T follicular helper cell (primary cell): ENCODE measurements at places on chromosomes 13 and 19.

GRCh38 chr13:113734099-113734825 lies 24.8 kb upstream of the TMEM255B start:
- no peak for DNase-seq

DNA sequence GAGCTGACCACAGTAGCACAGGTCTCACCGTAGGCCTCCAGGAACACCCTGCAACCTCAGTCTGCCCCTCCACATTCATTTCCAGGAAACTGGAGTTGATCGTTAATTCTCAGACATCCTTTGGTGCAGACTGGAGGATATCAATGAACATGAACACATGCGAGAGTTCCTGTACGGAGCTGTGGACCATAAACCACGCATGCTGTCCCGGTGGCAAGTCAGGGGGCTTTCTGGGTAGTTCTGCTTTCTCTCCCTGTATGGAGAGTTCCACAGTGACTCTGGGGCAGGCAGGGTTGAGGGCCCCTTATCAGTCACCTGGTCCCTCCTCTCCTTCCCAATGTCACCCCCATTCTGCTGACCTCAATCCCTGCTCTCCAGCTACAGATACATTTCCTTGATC lies 55.5 kb upstream of the URI1 start:
- DNase-seq = no peak

DNA sequence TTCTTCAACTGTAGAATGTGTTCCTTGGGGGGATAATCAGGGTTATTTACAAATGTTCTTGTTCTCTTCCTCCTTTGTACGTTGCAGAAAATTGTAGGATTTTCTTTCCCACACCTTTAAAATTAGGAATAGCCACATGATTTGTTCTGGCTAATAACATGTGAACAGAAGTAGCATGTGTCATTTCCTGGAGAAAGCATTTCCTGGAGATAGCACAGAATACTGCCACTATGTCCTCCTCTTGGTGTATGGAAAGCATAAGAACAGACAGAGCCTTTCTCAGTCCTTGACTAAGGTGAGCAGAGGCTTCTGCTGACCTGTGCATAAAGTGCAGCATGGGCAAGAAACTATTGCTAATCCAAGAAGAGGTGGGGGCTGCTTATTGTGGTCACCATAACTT lies 101.8 kb downstream of the FAM216B start:
- DNase-seq = no peak

DNA sequence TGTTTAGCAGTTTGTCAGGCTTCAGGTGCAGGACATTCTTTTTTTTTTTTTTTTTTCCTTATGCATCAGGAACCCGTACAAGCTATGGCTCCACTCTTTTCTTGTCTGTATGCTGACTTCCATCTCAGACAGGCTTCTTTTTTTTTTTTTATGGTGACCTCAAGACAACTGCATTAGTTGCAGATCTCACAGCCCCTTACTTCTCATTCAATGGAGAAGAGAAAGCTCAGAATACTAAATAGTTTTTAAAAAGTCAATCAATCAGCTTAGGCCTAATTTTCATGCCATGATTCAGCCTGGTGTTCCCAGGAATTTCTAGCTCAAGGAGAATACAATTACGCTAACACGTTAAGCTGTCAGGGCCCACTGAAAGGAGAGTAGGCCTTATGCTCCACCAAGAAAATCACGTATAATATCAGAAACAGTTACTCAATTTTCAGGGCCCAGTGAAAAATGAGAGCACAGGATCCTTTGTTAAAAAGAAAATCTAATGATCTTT lies 1596.0 kb upstream of the MIR17HG start:
- no peak for DNase-seq

- no peak for DNase-seq
These were observed 103.6 kb upstream of the MYCBP2 start for GRCh38 chr13:77430377-77430951.

DNA sequence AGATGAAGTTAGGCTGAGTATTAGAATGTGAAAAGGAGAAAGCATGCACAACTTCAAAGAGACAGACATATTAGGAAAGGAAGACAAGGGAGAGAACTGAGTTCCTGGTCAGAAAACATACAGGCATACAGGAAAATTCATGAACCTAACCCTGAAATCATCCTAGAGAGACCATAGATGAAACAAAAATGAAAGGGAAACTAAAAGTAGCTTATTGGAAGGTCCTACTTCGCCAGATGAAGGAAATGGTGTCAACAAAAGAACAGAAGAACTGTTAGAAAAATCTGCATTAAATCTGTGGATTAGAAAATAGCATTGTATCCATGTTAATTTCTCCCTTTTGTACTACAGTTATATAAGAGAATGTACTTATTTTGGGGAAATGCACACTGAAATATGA lies 169.0 kb upstream of the UFM1 start:
- no peak for DNase-seq
